Activated T-helper 1 cell treated with anti-CD3 and anti-CD28 coated beads, Interleukin-12 subunit alpha, Interleukin-12 subunit beta, Interleukin-2, Interleukin-4 antibody, amounts not matched to agents 30 ng/mL and 10 ng/mL and 1 ng/mL, durations not matched to agents 14 hours and 24 hours and 36 hours (primary cell): ENCODE measurements at places on chromosomes 3 and 15. TPM values are rescaled to one million over a fixed set of nuclear protein-coding genes. Genes with fewer than 3 reads are reported as not detected.

DNA sequence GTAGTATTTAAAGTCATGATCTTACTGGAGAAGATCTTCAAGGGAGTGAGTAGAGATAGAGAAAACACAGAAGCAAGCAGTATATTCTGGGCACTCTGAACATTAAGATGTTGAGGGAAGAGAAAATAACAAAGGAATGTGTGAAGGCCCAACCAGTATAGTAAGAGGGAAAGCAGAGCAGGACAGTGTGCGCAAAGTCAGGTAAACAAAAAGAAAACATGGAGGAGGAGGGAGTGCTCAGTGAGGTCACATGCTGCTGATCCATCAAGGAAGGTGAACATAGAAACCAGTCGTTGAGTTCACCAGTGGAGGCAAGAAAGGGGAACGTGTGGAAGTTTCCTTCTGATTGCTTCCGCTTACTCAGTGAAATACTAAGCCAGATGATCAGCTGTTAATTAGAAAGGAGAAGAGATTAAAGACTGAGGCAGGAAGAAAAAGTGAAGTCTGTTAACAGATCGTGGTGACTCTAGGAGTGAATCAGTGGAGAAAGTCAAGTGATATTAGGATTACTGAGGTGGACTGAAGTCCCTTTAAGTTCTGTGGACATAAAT, 47.2 kb downstream of the OPA1 start:
- no peak for DNase-seq

DNA sequence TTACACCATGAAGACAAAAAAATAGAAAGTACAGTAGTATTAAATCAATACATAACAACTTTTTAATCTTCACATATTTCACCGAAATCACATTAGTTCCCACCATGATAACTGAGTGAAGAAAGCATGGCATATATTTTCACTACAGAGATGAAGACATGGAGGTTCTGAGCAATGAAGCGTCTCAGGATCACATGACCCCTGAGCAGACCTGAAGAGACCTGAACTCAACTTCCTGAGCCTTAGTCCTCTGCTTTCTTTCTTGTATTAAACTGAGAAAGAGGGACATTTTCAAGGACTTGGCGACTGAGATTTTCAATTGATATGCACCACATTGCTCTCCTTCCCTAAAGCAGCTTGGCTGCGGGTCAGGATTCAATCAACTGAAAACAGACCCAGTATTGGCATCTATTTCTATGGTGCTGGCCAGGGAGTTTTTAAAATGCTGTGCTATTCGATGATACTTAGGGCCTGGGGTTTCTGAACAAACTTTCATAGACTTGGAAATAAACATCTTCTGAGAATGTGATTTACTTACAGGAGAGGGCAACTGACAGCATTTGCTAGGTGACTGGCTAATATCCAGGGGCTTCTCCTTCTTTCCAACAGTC, 165.1 kb downstream of the LSAMP start:
- no peak for DNase-seq

GRCh38 chr3:136277115-136277514, 27.0 kb downstream of the PCCB start:
- no peak for DNase-seq

DNA sequence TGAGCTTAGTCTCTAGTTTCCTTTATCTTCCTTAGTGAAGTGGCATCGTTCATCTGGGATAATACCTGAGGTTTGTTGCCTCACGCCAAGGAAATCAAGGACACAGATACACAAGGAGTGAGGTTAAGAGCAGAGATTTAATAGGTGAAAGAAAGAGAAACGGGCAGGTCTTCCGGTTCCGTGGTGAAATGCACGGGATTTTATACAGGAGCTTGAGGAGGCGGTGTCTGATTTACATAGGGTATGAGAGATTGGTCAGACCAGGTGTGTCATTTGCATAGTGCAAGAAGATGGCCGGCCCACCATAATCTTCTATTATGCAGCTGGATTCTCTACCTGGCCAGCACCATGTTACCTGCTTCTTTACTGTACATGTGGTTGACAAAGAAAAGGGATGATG, 17.2 kb downstream of the ARRDC4 start:
- no peak for DNase-seq

DNA sequence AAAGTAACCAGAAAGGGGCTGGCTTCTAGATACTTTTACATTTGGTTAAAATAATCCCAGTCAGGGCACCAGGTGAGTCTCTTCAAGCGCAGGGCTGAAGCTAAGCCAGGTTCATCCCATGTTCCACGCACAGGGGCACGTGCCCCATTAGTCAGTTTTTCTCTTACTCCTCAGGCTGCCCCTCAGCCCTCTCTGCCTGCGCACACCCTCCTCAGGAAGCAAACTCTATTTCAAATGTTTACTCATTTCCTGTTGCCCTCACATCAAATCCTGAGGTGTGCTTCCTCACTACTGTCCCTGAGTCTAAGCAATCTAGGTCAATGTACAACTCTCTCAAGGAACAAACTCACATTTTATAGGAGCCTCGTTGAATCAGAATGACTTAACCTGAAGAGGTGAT, 48.5 kb downstream of the THBS1 start:
- DNase-seq, result peak; percentile 43

DNA sequence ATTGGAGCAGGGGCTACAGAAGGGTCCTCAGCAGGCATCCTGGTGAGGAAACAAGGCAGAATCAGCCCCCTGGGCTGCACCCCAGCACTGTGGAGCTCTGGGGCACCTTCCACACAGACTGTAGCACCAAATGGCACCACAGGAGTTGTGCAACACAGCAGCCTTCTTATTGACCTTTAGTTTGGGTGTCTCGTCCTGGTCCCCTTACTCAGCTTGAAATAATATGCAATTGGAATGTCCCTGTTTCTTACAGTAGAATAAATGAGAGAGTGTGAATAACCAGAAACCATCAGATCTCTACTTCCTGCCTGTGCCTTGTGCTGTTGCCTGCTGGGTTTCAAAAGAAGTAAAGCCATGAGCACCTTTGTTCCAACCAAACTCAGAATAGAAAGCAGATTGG, 44.5 kb downstream of the RPLP1 start:
- DNase-seq, result no peak

DNA sequence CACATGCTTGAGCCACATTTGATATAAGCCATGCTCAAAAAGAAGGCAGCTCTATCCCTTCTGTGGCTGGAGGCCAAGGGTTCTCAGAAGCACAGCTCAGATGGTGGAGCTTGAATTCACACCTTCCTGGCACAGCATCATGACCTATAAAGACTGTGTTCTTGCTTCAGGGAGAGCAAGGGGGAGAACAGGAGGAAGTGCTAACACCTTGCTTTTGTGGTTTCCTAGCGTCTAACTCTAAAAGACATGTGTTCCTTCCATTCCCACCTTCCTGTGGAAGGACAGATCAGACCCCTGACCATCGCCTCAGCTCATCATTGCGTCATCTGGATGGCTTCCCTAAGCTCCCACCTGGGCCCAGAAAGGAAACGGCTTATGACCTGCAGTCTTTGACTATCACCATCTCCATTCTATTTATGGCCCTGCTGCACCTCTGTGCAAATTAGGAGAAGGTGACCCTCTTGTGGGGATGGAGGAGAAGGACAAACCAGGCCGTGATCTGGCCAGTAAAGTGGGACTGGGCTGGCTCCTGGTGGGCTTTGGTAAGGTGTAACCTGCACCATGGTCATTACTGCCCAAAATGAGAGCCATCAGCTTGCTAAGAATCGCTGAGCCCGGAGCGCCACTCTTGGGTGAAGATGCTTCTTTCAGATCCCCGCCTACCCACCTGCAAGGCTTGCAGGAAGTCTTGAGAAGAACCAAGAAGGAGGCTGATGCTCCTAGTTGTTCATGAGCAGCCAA, 128.5 kb downstream of the SERPINI1 start:
- no peak for DNase-seq

GRCh38 chr15:34019369-34019990, 19.5 kb downstream of the AVEN start:
- DNase-seq, result no peak

The FRMD5 gene
- total RNA-seq, result not detected in 2 replicates

The ROBO2 gene
- total RNA-seq, result not detected in 2 replicates

The RMDN3 gene
- total RNA-seq, result 39.0 and 42.2 TPM in 2 replicates

The LSMEM2 gene
- total RNA-seq, result not detected in 2 replicates

The SUCLG2 gene
- 30.3 and 31.0 TPM in 2 replicates for total RNA-seq

The PKM gene
- 2,409 and 2,442 TPM in 2 replicates for total RNA-seq

The COL6A5 gene
- total RNA-seq, result 0.02 and 0.16 TPM in 2 replicates
